ENCODE measurements at places on chromosomes 1 and 21.

DNA sequence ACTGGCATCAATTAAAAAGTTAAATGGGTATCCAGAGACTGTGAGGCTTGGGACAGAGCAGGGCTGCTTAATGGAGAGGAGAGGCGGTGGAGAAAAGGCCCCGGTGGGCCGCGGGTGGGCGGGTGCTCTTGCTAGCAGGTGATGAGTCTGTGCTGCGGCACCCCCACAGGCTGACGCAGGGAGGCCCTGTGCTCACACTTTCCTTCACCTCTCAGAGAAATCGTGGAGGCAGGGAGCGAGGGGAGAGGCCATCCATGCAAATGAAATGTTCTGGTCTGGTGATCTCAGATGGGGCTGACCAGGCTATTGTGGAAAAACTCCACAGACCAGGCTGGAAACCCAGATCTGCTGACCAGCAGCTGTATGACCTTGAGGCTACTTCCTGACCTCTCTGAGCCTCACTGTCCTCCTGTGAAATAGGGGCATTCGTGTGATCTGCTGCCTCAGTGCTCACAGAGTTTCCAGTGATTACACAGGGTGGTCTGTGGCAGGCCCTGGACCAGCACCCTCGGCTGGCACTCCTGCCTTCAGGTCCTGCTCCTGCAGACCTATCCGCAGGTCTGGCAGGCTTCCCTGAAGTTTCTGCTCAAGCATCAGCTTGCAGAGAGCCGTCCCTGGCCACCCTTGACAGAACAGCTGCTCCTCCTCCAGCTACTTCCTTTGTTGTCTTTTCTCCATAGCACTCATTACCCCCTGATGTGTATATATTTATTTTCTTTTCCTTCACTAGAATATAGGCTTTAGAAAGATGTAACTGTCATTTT is 89.2 kb downstream of the BEND5 start:
- DNase-seq, result no peak

DNA sequence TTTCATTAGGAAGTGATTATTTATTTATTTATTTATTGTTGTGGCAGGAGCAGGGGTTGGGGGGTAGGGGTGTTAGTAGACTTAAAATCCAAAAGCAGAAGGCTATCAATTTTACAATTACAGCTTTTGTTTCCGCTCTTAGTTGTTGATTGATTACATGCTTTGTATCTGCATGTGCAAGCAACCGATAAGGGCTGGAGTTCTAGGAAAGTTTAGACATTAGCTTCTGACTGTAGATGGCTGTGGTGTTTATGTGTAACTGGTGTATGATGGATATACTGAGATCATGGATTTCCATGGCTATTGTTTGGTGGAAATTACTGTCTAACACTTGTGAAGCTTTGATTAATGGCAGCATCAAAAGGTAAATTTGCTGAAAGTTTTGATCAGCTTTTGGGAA is 2.8 kb downstream of the ST6GALNAC5 start:
- no peak for DNase-seq

GRCh38 chr1:39917825-39918224 is 16.1 kb upstream of the MYCL start:
- DNase-seq, result peak; percentile 28

DNA sequence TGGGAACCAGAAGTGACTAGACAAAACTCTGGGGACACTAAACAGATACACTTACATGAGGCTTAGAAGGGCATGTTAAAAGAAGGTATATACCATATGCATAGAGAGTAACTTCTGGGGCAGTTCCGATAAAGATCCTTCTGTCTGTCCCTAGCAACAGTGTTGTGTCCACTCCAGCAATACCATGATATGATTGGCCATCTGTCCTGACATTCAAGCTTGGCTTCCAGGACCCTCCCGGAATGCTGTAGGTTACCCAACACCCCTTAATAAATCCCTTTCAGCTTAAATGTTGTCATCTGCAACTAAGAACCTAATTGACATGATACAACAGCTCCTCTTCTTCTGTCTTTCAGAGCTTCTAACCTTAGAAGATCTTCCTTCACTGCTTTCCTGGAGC is 307.7 kb downstream of the OMA1 start:
- DNase-seq, result no peak

- DNase-seq, result no peak
Observed at GRCh38 chr21:44514218-44514520, 25.8 kb downstream of the KRTAP10-1 start.

DNA sequence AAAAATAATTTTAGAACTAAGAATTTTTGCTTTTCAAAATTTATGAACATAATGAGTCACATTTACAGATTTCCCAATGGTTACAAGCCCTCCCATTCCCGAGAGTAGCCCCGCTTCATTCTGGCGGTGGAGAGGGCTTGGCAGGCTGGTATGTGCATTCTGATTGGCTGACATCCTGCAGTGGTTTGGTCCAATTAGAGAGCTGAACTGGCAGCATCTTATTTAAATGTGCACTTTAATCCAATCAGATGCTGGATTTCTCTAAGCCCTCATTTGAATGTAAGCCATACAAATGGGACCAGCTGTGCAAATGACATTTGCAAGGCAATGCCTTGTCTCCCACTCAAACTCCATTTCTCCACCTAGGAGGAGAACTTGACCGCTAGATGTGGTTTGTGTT is 18.0 kb upstream of the TRIM17 start:
- DNase-seq, result peak; percentile 14

GRCh38 chr1:115091572-115091971 is 2.3 kb upstream of the TSPAN2 start:
- no peak for DNase-seq

DNA sequence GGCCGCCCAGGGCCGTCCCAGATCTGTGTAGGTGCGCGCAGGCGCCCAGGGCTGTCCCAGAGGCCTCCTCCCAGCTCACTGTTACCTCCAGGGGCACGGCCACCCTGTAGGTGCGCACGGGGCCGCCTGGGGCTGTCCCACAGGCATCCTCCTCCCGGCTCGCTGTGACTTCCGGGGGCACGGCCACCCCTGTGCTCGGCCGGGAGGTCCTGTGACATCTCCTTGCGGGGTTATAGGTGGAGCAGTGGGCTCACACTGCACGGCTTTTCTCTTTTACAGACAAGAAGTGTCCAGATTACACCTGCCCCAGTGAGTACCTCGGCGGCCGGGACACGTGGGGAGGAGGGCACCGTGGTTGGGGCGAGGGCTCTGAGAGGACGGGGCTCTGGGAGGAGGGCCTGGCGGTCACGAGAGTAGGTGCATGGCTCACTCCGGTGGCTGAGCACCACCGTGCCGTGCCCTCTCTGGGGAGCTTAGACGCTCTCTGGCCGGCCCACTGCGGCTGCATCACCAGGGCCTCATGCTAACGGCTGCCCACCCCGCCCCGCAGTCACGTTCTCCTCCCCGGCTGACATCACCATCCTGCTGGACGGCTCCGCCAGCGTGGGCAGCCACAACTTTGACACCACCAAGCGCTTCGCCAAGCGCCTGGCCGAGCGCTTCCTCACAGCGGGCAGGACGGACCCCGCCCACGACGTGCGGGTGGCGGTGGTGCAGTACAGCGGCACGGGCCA is 21.4 kb downstream of the COL6A1 start:
- no peak for DNase-seq

DNA sequence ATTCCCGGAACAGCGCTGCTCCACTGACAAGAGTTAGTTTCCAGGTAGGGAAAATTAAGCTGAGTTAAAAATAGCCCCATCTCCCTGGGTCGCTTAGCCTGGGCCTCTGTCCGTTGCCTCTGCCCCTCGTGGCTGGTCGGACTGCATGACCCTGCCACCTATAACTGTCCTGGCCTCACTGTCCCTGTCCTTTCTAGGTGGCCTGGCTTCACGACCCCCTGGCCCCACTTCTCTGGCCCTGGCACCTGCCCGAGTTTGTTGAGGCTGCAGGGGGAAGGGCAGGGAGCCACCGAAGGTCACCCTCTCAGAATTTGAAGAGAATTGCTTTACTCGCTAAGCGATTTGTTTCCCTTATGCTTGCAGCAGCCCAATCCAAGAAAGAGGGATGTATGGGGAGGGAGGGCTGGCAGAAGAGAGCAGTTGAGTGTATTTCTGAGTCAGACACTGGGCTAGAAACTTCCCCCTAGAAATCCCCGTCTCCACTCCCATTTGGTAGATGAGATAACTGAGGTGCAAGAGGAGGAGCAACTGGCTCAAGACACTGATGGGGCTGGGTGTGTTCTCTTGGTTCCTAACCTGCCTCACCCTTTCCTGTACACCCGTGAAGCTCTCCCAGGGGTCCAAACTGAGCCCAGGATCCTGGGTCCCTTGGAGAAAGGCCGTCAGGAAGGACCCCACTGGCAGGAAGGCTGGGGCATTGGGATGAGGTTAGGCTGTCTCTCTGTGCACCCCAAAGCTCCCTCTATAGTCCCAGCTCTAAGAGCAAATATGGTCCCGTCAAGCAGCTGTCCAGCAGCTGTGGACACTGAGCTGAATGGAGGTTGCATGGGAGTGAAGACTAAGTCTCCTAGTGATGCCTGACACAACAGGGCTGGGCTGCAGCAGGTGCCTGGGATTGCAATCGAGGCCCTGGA is 2.9 kb upstream of the EDN2 start:
- DNase-seq, result no peak

DNA sequence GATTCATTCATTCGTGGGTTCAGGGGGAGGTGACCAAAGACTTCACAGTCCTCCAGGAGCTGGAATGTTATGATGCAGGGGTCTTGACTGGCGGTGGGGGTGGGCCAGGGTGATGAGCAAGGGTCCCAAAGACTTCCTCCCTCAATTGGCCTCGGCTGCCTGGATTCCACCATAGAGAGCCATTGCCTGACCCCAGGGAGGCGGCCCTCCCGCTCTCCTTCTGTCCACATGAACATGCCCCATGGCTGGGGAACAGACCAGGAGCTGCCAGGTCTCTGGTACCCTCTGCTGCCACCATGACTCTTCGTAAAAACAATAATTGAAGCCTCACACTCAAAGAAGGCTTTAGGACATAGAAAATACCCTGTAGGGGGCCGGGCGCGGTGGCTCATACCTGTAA is 102.5 kb upstream of the CASZ1 start:
- DNase-seq, result no peak

GRCh38 chr21:33268737-33269441 is 2.7 kb downstream of the IL10RB start:
- DNase-seq, result no peak

DNA sequence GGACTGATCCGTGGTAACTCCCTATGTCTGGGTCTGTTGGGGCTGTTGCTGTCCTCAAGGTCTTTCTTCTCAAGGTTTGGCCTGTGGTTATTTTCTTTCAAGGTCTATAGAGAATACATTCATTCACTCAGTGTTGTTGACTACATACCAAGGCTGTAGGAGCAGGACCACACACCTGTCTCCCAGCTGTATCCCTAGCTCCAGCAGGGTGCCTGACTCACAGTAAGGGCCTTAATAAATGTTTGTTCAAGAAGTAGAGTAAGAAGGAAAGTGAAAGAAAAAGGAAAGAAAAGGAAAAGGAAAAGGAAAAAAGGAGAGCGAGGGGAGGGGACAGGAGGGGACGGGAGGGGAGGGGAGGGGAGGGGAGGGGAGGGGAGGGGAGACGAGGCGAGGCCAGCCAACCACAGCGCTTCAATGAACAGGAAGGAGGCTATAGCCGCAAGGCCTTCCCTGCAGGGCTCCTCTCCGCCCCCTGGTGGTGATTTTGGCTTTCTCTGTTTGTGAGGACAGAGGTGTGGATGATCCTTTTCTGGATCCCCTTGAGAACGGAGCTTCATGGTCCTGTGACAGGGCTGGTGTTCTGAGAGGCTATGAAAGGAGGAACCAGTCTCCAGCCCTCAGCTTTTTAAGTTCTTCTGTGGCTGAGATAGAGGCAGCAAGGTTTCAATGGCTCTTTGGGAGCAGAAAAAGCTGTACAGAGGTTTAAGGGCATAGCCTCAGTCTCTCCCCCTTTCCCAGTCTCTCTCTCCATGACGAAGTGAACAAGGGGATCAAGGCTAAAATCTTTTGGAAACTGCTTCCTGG is 30.6 kb upstream of the LCE5A start:
- peak; percentile 77 for DNase-seq

- DNase-seq, result peak; percentile 81
Observed at GRCh38 chr1:174818951-174819350, 180.8 kb upstream of the CACYBP start.

- DNase-seq, result no peak
Observed at GRCh38 chr1:36988741-36989193, 45.5 kb downstream of the GRIK3 start.

DNA sequence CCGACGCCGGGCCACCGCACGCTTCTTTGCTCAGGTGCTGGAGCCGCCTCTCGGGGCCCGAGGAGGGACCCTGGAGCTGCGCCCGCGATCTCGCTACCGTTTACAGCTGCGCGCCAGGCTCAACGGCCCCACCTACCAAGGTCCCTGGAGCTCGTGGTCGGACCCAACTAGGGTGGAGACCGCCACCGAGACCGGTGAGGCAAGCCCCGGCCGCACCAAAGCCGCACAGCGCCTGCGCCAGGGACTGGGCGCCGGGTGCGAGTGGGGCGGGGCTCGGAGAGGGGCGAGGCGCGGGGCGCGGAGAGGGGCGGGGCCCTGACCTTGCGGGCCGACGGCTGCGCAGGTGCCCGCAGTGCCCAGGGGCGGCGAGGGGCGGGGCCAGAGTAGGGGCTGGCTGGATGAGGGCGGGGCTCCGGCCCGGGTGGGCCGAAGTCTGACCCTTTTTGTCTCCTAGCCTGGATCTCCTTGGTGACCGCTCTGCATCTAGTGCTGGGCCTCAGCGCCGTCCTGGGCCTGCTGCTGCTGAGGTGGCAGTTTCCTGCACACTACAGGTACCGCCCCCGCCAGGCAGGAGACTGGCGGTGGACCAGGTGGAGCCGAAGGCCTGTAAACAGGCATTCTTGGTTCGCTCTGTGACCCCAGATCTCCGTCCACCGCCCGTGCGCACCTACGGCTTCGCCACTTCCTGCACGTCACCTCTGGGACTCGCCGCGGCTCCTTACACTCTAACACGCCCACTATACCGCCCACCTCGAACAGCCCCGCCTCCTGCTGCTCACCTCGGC is 9.8 kb upstream of the CDC20 start:
- DNase-seq, result peak; percentile 75

DNA sequence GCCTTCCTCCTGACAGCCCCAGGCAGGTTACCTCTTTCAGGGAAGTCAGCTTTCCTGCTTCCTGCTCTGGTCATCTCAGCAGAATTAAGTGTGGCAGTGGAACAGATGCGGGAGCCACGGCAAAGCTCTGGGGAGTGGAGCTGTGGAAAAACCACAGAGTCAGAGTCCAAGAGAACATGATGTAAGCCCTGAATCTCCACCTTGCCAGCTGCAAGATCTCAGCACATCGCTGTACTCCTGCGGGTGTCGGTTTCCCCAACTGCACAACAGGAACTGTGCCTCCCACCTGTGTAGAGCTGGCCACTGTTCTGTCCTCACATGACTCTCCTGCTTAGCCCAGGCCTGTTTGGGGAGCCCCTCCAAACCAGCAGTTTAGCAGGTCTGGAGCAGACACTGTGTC is 123.7 kb downstream of the MATN1 start:
- no peak for DNase-seq

GRCh38 chr1:98988904-98989555 is 15.6 kb downstream of the PLPPR5 start:
- no peak for DNase-seq

- no peak for DNase-seq
Observed at GRCh38 chr21:27817902-27818623, 851.2 kb upstream of the ADAMTS5 start.

GRCh38 chr1:82445132-82445531 is 644.4 kb downstream of the ADGRL2 start:
- no peak for DNase-seq

- peak; percentile 80 for DNase-seq
Observed at GRCh38 chr1:205325334-205325884, 3.9 kb upstream of the NUAK2 start.

- peak; percentile 18 for DNase-seq
Observed at GRCh38 chr1:205504311-205505075, at the start of gene CDK18. CDK18 (plus strand) TSS chr1:205504669; CDS start chr1:205523168, 18,499 bp downstream.

All from ELR (cell line).